Stimulated activated naive CD8-positive, alpha-beta T cell treated with anti-CD3 and anti-CD28 coated beads, Interleukin-15, amount 100 ng/mL, for 72 hours (primary cell): ENCODE measurements at places on chromosomes 1 and 21.

- no peak for DNase-seq
Measured at GRCh38 chr1:178238722-178239510, 145.0 kb downstream of the RASAL2 start.

GRCh38 chr1:70438529-70438928, 27.5 kb downstream of the CTH start:
- DNase-seq, result no peak

- DNase-seq, result no peak
Measured at GRCh38 chr1:91744953-91745639, 140.9 kb downstream of the TGFBR3 start.

DNA sequence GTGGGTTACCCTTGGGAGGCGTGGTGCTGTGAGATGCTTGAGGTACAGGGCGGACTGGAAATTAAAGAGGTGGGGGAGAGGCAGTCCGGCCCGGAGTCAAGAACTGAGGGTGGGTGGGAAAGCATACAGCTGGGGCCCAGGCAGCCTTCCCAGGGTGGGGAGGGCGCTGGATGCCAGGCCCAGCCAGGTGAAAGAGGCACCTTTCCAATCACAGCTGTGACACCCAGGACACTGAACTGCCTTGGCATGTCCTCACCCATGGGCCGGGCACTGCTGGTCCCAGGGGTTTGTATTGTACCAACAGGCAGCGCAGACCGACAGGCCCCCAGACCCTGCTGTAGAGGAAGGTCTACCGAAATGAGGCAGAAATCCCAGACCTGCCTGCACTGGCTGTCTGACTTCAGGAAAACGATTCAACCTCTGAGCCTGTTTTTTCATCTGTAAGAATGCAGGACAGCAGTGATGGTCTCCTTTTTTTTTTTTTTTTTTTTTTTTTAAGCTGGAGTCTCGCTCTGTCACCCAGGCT, 9.1 kb downstream of the SLC30A2 start:
- DNase-seq, result no peak

GRCh38 chr21:34771512-34772028, 102.8 kb downstream of the CLIC6 start:
- DNase-seq, result no peak

- no peak for DNase-seq
Measured at GRCh38 chr1:6476483-6476882, 10.5 kb upstream of the TNFRSF25 start.

GRCh38 chr1:41514381-41514780, 29.9 kb upstream of the EDN2 start:
- DNase-seq, result no peak

- DNase-seq, result peak; percentile 100
Measured at GRCh38 chr1:15525050-15526020, 1.3 kb upstream of the DNAJC16 start.

- DNase-seq, result no peak
Measured at GRCh38 chr1:171252482-171252881, 4.2 kb downstream of the FMO1 start.

DNA sequence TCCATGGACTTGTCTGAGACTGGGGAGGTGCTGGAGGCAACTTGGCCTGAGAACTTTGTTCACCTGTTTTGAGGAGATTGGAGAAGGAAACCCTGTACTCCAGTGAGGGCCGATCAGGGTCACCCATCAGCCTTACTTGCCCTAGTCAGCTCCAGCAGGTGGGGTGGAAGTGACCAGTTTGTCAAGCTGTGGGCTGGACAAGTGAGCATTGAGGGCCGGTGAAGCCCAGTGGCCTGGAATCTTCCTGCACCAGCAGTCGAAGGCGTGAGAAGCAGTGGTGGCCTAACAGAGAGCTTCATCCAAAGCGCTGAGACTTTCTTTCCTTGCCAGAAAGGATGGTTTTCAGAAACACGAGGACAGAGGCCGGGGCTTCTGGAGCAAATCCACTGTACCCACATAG, 9.6 kb downstream of the SLC37A1 start:
- DNase-seq, result no peak

- no peak for DNase-seq
Measured at GRCh38 chr1:106360252-106360651, 696.2 kb upstream of the PRMT6 start.

DNA sequence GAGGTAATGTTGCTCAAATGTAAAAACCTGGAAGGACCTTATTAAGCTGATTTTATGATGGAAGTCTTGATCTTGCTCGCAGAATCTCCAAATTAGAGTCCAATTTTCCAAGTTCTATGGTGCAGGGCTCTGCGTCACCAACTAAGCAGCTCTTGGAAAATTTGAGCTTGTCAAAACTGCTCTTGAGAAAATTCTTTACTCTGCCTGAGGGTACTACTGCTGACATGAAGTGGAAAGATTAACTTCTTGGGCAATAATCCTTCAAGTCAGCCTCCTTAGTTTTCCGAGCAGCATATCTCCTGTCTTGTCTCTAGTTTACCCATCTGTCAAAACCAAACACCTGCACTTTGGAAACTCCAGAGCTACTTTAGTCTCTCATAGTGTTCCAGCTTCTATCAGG, 293.7 kb downstream of the KCTD3 start:
- no peak for DNase-seq

DNA sequence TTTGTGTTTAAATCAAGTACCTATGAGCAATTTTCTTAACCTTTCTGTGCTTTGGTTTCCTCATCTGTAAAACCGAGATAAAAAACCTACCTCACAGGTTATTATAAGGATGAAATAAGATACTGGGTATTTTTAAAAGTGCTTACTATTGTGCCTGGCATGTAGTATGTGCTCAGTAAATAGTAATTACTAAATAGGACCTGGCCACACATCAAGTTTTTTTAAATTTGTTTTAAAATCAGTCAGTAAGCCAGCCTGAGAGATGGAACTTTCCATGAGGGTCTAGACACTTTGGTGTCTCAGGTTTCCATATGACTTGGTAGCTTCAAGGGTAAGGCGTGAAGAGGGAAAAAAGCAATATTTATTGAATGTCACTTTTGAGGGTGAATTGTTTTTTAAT, 7.0 kb upstream of the ATF3 start:
- DNase-seq, result no peak

- DNase-seq, result no peak
Measured at GRCh38 chr1:61953076-61953789, 211.0 kb downstream of the PATJ start.

GRCh38 chr1:192879406-192879805, 70.6 kb downstream of the RGS2 start:
- DNase-seq, result no peak

- no peak for DNase-seq
Measured at GRCh38 chr1:108097018-108097417, 103.1 kb downstream of the SLC25A24 start.

DNA sequence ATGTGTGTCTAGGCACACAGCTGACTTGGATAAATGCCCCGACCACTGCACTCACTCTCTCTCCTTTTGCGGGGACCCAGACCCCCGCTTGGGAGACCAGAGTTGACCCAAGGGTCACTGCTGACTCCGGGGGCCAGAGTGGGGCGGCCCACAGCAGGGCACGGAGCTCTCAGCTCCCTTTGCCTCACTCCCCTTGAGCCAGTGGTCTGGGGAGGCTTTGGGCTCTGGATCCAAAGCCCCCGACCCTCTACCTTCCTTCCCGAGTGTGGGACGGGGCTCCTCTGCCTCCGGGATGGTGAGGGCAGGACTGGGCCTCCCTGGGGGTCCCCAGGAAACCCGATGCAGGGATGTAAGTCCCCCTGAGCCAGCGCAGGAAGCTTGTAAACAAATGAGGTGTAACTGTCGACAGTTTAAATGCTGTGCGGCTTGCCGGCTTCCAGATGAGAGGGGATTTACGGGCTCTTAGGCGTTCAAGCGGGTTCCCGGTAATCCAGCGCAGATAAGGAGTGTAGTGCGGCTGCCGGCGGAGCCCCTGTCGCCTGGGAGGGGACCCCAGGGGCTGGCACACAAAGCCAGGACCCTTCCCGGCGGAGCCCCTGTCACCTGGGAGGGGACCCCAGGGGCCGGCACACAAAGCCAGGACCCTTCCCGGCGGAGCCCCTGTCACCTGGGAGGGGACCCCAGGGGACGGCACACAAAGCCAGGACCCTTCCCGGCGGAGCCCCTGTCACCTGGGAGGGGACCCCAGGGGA, 7.4 kb downstream of the ACTRT2 start:
- DNase-seq, result no peak
